ENCODE measurements at places on chromosomes 16 and 17.

DNA sequence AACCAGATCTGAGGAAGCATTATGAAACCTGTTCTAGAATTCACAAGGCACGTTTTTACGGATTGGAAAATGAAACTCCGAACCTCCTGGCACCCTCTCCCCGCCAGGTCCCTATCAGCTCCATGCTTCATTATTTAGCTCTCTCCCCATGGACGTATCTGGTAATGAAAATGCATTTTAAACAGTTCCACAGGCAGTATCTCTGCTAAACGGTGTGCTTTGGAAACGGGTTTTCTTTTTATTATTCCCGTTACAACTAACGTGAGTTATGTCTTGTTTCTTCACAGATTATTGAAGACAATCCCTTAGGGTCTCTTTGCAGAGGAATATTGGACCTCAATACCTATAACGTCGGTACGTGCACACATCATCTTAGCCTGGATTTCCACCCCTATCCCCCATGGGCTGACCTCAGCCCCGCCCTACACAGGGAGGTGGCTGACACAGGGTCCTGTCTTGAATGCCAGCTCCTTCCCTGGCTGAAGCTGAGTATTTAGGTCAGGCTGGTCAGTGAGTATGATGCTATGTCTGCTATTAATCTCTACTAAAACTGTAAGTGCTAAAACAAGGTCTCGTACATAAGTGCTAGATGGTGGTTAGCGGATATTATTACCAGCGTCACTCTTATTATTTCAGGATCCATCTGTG lies 82.9 kb downstream of the SDR42E1 start:
- no peak for DNase-seq

GRCh38 chr17:7313890-7314718 lies 1.1 kb downstream of the GPS2 start:
- DNase-seq = no peak

DNA sequence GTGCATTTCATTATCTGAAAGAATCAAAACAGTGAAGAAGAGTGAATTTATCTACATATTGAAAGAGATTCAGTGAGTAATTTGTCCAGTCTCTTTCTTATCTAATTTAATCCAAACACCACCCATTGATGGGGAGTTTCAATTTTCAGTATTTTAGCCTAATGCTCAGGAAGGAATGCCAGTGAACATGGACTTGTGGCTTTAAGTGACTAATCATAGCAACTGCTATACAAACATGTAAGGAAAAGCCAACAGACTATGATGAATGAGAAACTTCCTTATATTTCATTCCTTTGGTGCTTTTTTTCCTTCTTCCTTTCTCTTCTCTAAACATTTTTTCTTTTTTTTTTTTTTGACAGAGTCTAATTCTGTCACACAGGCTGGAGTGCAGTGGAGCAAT lies 885.8 kb downstream of the KCNJ2 start:
- no peak for DNase-seq

GRCh38 chr16:35794896-35795295 lies 2335.5 kb downstream of the TP53TG3F start:
- DNase-seq = no peak

DNA sequence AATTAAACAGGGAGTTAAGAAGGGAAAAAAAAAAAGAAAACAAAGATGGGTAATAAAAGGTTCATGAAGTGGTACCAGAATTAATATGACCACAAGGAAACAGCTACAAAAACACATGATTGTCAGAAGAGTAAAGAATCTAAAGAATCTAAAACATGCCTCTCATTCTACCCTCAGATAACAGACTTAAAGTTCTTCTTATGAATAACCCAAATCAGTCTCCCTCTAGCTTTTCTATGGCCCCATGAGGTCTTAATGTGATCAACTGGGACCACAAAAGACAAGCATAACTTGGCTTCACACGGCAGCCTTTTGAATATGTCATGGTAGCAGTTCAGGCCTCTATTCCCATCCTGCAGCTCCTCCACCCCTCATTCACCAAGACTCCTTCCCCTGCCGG lies 6.9 kb downstream of the MYH10 start:
- no peak for DNase-seq

DNA sequence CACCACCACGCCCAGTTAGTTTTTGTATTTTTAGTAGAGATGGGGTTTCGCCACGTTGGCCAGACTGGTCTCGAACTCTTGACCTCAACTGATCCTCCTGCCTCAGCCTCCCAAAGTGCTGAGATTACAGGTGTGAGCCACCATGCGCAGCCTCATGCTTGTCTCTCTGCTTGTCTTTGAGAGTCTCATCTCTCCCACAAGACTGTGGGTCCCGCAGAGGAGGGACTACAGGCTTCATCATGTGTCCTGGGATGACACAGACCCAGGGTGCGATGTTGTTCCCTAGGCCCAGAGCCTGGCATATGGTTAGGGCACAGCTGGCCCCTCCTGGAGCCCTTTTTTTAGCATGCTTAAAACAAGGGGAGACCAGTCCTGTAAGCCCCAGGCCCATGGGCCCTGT lies 101.9 kb downstream of the NDE1 start:
- DNase-seq = no peak

DNA sequence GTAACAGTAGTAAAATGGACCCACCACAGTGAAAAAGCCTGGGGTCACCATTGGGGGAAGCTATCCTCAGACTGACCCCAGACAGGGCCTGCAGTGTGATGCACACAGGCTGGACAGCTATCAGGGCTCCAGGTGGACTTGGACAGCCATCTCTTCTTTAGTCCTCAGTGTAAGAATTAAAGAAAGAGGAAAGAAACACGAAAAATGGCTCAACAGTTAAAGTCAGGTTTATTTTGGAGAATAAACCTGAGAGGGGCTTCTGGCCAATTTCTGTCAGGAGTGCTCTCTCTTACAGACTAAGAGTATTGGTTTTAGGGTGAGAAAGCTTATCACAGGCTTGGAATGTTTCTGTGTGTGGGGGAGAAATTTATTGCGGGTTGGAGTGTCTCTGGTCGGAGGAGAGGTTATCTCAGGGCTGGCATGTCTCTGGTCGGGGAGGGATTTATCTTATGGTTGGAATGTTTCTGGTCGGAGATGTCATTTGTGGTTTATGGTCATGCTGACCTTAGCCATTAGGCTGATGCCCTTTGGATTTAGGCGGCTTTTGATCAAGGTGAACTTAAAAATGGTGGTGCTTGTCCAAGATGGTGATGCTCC lies 10.8 kb upstream of the B4GALNT2 start:
- no peak for DNase-seq

DNA sequence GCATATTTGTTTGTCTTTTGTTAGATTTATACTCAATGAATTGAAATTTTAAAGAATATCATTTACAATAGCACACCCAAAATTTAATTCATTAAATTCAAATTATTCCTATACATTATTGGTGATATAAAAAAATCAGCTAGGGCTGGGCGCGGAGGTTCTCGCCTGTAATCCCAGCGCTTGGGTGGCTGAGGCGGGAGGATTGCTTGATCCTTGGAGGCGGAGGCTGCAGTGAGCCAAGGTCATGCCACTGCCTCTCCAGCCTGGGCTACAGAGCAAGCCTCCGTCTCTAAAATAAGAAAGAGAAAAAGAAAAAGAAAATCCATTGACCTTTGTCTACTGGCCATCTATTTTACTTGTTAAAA lies 4.5 kb upstream of the PRDM7 start:
- DNase-seq = no peak

DNA sequence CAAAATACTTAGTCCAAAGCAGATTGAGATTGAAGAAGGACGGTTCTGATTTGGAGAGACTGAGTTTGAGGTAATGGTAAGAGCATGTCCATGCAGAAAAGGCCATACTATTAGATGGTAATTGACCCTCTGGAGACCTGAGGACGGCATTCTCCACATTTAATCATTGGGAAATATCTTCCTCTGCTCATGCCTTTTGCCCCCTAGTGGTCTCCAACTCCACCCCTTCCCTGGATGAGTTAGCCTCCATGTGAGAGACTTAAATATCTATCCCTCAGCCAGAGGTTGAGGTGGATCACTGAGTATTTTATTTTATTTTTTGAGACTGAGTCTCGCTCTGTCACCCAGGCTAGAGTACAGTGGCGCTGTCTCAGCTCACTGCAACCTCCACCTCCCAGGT lies 10.4 kb upstream of the OR3A1 start:
- DNase-seq = no peak

DNA sequence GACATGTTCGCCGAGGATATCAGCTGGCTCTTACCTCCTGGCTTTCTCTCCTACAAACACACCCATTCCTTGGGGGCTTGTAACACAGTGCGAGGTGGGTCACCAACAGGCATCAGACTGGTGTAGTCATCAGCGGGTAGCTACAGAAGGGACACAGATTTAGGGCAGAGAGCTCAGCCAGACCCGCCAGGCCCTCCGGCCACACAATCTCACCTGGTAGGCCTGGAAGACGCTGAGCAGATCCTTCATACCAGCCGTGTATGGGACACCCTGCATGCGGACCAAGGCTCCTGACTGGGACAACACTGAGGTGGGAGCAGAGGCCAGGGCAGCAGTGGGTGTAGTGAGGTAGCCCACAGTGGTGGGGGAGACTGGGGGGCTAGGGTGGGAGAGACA lies 5.8 kb downstream of the ESRP2 start:
- no peak for DNase-seq

DNA sequence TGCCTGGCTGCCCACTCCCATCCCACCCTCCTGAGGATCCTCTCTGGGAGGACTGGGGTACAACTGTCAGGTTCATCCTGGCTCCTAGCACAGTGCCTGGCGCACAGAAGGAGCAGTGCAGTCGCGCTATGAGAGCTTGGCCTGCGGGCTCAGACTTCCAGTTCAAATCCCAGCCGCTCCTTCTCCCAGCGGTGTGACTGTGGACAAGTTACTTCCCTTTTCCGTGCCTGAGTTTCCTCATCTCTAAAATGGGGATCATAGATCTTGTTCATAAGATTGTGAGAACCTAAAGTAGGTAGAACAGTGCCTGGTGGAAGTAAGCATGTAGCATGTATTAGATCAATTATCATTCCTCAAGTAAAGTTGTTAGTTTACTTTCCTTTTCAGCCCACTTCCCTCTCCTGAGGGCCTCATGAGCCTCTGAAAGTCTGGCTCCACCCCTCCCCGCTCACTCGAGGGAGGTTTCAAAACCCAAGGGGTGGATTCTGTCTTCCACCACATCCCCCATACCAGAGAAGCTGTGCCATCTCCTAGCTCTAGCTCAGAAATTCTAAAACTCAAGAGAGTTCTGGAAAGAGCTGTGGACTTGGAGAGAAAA lies 19.9 kb upstream of the COL1A1 start:
- peak; percentile 4 for DNase-seq
